ENCODE measurements at places on chromosomes 1 and 21.

GRCh38 chr1:214570442-214570841 lies 19.0 kb upstream of the PTPN14 start:
- no peak for DNase-seq

- DNase-seq = no peak
Measured at GRCh38 chr1:224201383-224201782, 18.3 kb downstream of the DEGS1 start.

GRCh38 chr1:5949085-5949760 lies 43.0 kb downstream of the NPHP4 start:
- DNase-seq = no peak

DNA sequence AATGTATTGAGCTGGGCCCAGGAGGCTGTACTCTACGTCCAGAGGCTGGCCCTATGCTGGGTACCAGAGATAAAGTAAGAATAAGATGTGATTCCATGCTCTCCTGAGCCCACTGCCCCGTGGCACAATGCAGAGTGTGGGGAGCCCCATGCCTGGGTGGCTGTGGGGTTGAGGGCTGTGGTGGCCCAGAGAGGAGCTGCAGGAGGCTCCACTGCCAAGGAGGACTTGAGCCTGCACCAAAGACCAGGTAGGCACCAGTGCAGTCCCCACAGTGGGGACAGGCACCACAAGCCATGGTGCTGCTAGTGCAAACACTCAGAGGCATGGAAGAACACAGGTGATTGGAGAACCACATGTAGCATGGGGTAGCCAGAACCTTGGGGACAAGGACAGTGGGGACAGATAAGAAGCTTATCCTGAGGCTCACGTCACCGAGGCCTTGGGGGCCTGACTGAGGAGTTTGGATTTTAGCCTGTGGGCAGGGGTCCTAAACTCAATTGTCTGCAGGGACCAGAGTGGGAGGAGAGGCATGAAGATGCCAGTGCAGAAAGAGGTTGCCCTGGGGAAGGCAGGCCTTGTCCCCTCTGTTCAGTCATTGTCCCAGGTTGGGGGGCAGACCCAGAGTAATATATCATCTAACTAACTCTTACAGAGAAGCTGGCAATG lies 21.9 kb upstream of the EPS8L3 start:
- DNase-seq = no peak

DNA sequence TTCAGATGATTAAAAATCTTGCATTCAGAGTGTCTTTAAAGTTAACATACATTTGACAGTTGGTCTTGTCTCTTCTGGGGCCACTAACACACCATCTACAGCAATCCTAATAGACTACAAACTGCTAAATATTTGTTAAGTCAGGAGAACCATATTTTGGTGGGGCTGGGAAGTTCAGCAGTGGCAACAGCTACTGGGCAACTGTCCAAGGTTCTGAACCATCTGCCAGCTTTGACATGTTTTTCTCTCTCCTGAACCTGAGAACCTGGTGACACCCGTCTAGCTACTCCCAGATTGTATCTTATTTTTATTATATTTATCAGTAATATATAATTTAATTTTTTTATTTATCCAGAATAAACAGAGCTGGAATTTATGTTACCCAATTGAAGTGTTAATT lies 199.0 kb upstream of the DPYD start:
- no peak for DNase-seq

DNA sequence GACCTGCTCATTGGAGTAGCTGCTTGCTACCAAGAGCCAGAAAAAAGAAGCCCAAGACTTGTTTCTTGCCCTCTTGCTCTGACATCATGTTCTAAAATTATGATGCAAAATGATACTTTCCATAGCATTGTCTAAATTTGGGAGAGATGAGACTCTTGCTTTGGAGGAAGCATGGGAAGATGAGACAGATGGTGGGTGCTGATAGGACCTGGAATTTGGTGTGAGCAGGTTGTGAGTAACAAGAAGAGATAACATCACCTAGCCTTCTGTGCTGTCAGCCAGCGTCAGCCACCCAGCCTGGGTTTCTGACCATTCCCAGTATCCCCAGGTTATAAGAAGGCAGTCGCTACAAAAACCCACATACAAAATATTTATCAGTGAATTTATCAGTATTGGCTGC lies 67.1 kb upstream of the GCLM start:
- DNase-seq = no peak

GRCh38 chr1:226690460-226690982 lies 48.6 kb downstream of the ITPKB start:
- no peak for DNase-seq

All from HS-27A (cell line).